ENCODE measurements at places on chromosomes 16 and 17. TPM values are rescaled to one million over a fixed set of nuclear protein-coding genes. Genes with fewer than 3 reads are reported as not detected.

DNA sequence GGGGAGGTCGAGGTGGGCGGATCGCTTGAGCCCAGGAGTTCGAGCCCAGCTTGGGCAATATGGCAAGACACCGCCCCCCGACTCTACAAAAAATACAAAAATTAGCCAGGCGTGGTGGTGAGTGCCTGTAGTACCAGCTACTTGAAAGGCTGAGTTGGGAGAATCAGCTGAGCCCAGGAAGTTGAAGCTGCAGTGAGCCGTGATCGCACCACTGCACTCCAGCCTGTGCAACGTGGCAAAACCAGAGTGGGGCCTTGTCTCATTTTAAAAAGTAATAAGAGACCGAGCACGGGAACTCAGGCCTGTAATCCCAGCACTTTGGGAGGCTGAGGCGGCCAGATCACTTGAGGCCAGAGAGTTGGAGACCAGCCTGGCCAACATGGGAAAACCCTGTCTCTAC, 24.4 kb upstream of the ABCC1 start:
- no peak for DNase-seq

DNA sequence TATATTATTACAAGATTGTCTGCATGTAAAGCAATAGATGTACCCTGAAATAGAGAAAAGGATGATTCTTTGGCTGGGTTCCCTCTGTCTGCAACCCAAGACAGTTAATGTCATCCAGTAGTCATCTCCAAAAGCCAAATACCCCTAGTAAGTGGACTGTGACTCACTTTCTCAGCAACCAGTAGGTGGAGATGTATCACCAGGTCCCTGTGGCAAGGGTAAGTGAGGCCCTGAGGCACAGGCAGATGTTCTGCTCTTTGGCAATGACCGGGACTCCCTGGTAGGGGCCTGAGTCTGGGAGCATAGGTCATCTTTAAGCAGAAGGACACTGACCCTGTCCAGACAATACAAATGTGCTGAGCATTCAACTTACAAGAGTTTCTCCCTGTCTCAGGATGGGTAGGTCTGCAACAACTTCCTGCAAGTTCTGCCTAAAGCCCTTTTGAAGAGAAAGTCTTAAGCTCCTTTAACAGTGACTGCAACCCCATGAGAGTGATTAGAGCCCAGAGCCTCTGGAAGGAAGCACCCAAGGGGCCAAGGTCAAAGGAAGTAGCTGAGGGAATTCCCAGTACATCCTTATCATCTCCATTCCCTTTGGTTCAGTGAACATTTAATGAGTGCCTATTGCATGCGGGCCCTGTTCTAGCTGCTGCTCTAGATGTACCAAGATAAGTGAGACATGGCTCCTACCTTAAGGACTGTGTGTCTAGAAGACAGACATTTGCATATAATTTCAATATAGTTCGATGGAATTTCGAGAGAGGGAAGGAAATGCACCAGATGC, 31.9 kb downstream of the PMP22 start:
- no peak for DNase-seq

GRCh38 chr17:58757162-58757613, 1.5 kb downstream of the PPM1E start:
- no peak for DNase-seq

Gene NHLRC4
- total RNA-seq, result 0.89 TPM

GRCh38 chr16:27290562-27290961, 22.0 kb upstream of the NSMCE1 start:
- no peak for DNase-seq

Gene CRAMP1
- total RNA-seq, result 14.6 TPM

Gene TEKT5
- total RNA-seq, result not detected

GRCh38 chr17:55931446-55931845, 180.6 kb downstream of the PCTP start:
- DNase-seq, result no peak

DNA sequence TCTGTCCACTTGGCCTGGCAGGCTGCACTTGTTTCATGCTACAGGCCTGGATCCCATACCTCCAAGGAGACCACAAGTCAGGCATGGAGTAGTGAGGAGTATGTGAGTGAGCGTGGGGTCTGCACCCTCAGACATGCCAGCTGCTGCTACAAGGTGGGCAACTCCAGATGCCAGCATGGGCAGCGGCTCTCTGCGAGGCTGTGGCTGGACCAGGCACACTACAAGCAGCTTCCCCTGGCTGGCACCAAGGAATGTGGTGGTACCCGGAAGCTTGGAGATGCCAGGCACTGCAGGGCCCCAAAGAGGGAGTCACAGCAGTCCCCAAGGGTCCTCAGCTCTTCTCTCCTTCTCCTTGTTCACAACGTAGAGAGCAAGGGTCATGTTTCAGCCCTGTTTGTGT, 16.1 kb upstream of the DNAH9 start:
- DNase-seq, result no peak

DNA sequence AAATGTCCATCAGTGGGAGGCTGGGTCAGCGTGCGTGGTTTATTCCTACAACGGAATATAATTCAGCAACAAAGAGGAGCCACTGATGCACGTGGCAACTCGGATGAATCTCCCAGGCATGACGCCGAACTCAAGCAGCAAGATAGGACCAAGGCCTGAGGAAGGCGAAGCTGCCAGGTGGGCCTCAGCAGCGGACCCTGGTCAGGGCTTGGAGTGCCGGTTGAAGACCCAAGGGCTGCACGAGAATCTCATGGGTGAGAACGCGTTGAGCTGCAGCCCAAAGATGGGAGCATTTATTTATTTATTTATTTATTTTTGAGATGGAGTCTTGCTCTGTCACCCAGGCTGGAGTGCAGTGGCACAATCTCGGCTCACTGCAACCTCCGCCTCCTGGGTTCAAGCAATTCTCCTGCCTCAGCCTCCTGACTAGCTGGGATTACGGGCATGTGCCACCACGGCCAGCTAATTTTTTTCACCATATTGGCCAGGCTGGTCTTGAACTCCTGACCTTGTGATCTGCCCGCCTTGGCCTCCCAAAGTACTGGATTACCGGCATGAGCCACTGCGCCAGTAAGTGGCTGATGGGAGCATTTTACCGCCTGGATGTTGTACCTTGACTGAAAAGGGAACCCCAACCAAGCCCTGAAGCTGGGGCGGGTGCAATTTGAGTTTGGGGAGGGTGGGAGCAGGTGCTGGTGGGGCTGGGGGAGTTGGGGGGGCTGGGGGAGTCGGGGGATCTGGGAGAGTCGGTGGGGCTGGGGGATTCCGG, 18.1 kb upstream of the BAHCC1 start:
- no peak for DNase-seq

Gene TBCD
- total RNA-seq, result 51.2 TPM

GRCh38 chr16:14104066-14104465, 32.9 kb downstream of the MRTFB start:
- no peak for DNase-seq

- DNase-seq, result no peak
These were observed 28.0 kb upstream of the DDX52 start for GRCh38 chr17:37671028-37671823.

Gene NKD1
- total RNA-seq, result 9.2 TPM

GRCh38 chr16:30429418-30429677, 482 bp downstream of the DCTPP1 start:
- no peak for DNase-seq

GRCh38 chr16:85369741-85370528, 243.2 kb upstream of the GSE1 start:
- DNase-seq, result peak; percentile 73

- no peak for DNase-seq
These were observed 184.3 kb upstream of the CACNG3 start for GRCh38 chr16:24071666-24072360.

DNA sequence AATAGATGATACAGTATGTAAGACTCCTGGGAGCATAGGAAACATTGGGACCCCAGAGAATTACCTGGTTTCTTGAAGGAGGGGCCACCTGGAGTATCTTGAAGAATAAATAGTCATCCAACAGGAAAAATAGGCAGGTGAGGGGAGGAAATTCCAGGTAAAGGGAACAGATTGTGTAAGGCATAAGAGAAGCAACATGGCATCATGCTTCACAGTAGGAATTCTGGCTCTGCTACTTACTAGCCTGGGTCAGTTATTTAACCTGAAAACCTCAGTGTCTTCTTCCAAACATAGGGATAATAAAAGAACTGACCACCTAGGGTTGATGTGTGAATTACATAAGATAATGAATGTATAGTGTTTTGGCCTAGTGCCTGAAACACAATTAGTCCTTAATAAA, 122.1 kb downstream of the CA10 start:
- no peak for DNase-seq

DNA sequence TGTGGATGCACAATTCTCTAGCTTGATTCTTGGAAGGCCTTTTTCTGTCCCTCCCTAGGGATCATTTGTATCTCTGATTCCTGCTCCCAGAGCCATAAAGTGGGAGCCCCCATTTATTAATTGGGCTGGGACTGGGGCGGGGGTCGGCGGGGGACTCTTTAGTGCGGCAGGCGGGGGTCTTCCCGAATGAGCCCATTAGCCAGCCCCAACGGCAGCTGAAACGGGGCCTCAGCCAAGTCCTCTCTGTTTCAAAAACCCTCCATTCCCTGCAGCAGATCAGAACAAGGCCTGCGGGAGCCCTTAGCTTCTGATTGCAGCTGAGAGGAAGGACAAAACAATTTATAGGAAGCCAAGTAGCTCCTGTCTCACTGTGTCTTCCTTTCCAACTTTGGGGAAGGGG, 67.1 kb downstream of the NEUROD2 start:
- no peak for DNase-seq

Gene MAF
- total RNA-seq, result 11.9 TPM

Gene ASPHD1
- total RNA-seq, result 4.5 TPM

- no peak for DNase-seq
These were observed 90.7 kb downstream of the PITPNC1 start for GRCh38 chr17:67467500-67468455.

- no peak for DNase-seq
These were observed 29.8 kb downstream of the ZNRF1 start for GRCh38 chr16:75028544-75029135.
